ENCODE measurements at places on chromosomes 13 and 19. TPM values are rescaled to one million over a fixed set of nuclear protein-coding genes. Genes with fewer than 3 reads are reported as not detected.

Gene NLRP4
- total RNA-seq, result not detected

Gene FUT1
- total RNA-seq, result 0.54 TPM

Gene MEDAG
- not detected for total RNA-seq

Gene TUBB4A
- total RNA-seq, result 2.4 TPM

Gene ATXN8OS
- total RNA-seq, result not detected

Gene C5AR1
- 2.2 TPM for total RNA-seq

Gene SLC27A5
- total RNA-seq, result 12.9 TPM

Gene ZNF625
- total RNA-seq, result 4.0 TPM

Gene C19orf85
- total RNA-seq, result not detected

Gene MISP
- total RNA-seq, result not detected

All from T-helper 1 cell treated with Interleukin-12 subunit alpha and Interleukin-12 subunit beta and Interleukin-4 antibody, amounts not matched to agents 30 ng/mL and 1 ng/mL, for 36 hours (primary cell).